ENCODE measurements at places on chromosomes 16 and 17. TPM values are rescaled to one million over a fixed set of nuclear protein-coding genes. Genes with fewer than 3 reads are reported as not detected.

The EMP2 gene
- total RNA-seq = 110 TPM

GRCh38 chr16:85649411-85650134 is 36.5 kb downstream of the GSE1 start:
- peak; percentile 54 for DNase-seq

The MYH2 gene
- total RNA-seq = not detected

- DNase-seq = no peak
These were observed 3.0 kb downstream of the NTAN1 start for GRCh38 chr16:15052747-15053476.

GRCh38 chr17:47736501-47737495 is 3.8 kb downstream of the TBX21 start:
- DNase-seq = peak; percentile 50

The GLTPD2 gene
- total RNA-seq = not detected

GRCh38 chr17:36848008-36848902 is 89.0 kb upstream of the LHX1 start:
- DNase-seq = no peak

DNA sequence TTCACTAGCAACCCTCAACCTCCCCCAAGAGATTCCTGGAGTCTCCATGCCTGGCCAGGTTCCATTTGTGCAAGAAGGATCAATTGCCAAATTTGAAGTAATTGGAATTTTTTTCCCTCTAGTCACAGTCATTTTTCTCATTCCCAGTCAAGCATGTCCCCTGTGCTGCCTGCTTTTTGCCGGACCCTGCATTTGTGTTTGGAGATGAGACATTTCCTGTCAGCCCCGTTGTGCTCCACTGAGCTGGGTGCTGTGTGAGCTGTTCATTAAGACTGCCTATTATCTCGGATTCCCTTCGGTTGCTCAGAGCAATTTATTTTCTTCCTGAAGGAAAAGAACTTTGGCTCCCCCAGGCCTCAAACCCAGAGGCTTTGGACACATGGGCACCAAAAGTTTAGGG is 201.0 kb upstream of the NLRP1 start:
- DNase-seq = no peak

DNA sequence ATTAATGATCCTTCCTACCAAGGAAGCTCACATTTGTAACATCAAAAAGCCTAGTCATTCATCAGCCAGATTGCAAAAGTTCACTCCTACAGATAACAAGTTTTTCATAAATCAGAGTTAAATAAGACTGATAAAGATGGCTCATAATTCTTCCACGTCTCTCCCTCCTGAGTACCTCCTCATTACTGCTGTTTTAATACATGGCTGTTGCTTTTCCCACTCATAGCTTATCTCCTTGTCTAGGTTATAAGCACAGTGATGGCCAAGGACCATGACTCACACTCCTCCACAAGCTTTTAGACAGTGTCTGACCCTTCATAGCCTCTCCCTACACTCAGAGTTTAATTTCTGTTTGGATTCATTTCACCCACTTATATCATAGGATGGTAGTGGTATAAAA is 100.9 kb upstream of the MON1B start:
- DNase-seq = no peak

The TANGO6 gene
- 9.3 TPM for total RNA-seq

DNA sequence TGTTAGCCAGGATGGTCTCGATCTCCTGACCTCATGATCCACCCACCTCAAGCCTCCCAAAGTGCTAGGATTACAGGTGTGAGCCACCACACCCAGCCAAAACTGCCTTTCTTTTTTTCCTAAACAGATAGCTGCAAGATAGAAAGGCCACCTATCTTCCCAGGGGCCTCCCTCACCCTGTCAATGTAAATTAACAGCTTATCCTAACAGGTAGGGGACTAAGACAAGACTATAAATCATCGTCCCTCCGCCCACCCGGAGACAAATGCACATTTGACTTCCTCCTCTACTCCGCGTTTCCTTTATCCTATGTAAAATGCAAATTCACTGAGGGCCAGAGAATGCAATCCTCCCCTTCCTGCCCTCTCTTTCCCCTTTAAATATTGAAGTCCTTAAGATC is 71.4 kb downstream of the MARF1 start:
- no peak for DNase-seq

The CACNA1G gene
- 0.38 TPM for total RNA-seq

The TEKT1 gene
- not detected for total RNA-seq

The DNAI2 gene
- not detected for total RNA-seq

DNA sequence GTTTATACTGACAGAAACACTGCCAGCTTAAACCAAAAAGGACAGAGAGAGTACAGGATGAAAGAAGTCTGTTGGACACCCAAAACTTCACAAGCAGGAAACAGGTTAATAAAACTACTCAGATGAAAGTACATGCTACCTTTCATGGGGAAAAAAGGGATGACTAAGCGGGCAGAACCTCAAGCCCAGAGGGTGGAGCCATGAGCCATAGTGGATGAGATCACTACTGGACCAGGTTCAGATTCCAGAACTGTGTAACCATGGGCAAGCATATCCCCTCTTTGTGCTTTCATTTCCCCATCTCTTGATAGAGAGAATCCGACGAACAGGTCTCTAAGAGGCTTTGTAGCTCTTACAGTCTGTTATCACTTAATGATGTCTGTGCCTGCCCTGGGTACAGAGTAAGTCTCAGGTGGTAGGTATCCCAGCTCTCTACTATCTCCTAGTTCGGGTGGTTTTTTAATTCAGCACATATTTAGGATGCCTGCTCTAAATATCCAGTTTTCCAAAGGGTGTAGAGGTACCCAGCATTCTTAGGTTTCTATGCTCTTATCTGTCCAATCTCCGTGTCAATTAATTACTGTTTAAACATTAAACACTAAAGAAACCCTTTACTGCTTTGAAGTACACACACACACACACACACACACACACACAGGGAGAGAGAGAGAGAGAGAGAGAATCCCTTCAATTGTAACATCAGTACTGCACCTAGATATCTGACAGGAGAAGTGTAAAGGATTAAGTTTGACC is 206.7 kb downstream of the ZNF423 start:
- DNase-seq = no peak

DNA sequence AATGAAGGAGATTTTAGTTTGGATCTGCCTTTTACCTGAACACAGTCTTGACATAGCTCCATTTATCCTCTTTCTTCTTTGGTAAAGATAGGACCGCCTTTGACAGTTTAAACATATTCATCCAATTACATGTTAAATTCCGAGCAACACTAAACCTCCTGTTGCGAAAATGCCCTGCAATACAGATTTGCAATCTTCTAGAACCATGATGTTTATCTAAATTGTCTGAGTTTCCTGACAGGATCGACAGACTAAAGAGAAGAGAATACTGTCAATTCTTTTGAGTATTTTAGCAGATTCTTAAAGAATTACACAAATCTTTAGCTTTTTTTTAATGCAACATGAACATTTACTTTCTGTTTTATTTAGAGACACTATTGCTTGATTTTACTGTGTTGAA is 1145.5 kb downstream of the CDH11 start:
- DNase-seq = no peak

The AGRP gene
- total RNA-seq = not detected

DNA sequence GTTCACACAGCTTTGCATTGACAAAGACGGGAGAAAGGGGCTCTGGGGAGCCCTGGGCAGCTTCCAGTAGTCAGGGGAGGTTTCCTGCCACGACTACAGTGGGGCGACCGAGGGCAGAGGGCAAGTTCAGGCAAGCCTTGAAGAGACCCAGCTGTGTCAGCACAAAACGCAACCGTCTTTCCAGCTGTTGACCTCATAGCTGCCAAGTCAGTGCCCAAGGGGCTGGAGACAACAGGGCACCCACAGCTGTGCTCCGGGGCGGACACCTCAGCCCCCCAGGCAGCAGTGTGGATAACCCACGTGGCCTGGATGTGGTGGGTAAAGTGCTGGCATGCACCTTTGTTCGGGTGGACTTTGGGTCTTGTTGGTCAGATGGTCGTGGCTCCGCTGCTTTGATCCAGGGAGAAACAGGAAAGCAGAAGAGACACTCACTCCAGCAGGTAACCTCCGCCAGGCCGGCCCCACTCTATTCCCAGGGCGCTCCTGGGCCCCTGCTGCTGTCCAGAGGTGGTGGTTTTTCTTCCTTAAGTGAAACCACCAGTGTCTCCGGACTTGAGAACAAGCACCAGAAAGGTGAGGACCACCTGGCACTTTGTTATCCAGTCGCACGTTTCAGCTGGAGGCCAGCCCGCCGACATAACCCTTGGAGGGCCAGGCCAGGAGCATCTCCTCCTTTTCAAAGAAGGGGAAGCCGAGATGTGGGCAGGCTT is 17.6 kb upstream of the CBX2 start:
- peak; percentile 43 for DNase-seq

DNA sequence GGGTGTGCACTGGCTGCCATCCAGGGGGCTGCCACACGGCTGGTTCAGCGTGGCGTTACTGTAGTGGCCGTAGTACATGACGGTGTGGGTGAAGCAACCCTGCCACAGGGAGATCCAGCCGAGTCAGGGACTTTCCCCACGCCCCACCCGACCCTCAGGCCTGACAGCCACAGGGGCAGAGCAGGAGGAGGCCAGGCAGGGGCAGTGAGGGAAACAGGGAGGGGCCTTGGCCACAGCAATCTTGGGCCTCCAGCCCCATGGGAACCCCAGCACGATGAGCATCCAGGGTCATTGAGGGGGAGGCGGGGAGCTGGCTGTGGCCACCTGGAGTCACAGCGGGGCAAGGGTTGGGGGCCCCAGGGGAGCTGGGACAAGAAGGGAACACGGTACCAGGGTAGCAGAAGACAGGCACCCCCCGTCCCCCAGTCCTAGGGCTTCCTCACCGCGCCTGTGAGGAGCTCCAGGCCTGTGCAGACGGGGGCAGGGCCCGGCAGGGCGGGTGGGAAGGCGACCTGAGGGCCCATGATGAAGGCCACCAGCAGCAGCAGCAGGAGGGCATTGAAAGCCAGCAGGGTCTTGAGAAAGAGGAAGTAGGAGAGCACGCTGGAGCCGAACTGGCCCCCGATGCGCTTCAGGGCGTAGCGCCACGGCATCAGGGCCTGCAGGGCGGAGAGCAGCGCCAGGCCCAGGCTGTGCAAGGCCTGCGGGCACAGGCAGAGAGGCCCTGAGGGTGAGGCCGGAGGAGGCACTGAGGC is 4.3 kb downstream of the TMC6 start:
- peak; percentile 76 for DNase-seq

The C17orf67 gene
- 1.1 TPM for total RNA-seq

DNA sequence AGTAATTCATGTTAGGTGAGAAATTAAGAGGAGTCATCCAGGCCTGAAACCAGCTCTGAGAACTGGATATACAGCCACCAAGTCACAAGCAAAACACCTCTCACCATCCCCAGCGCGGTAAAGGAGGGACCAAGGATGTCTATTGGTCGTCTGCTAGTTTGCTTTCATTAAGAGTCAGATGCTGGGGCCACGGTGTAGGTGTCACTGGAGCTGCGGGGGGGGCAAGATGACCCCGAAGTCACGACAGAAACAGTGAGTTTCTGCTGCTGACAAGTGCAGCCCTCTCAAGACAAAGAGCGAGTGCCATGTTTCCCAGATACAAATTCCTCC is 790 bp downstream of the NCBP3 start:
- no peak for DNase-seq

DNA sequence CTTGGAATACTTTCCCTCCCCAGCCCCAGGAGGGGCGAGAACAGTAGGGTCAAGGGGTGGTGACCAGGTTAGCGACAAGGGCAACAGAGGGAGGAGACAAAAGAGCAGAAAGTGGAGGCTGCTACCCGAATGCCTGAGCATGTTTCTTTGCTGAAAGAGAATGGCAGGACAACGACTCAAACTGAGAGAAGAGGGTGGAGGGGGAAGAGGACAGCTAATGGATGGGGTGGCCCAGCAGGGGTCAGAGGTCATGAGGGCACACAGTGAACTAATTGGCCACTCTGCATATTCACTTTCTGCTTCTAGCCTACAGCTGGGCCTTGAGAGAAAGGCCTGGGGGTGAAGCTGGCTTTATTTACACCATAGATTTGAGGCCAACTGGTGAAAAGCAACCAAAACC is 19.1 kb upstream of the DDX52 start:
- no peak for DNase-seq

The ZNF423 gene
- 8.8 TPM for total RNA-seq

DNA sequence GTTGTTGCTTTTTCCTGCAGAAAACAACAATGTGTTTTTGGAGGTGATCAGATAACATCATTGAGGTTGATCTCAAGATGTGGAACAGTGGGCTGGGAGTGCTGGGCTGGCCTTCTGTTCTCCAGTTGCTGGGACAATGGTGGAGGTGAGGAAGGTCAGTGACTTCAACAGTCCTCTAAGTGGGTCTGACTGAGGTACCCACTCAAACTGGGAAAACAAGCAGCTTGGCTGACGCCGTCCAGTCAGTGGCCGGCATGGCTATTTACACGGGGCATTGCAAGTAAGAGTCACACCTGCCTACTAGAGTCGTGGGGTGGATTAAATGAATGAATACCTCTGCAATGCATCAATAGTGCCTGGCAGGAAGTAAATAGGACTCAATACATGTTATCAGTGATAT is 386.7 kb upstream of the ZFHX3 start:
- no peak for DNase-seq

The GAS2L2 gene
- total RNA-seq = 0.27 TPM

The TBC1D3G gene
- not detected for total RNA-seq

The MARCHF10 gene
- not detected for total RNA-seq

The SLC16A5 gene
- 7.1 TPM for total RNA-seq

The STAC2 gene
- total RNA-seq = 2.9 TPM

DNA sequence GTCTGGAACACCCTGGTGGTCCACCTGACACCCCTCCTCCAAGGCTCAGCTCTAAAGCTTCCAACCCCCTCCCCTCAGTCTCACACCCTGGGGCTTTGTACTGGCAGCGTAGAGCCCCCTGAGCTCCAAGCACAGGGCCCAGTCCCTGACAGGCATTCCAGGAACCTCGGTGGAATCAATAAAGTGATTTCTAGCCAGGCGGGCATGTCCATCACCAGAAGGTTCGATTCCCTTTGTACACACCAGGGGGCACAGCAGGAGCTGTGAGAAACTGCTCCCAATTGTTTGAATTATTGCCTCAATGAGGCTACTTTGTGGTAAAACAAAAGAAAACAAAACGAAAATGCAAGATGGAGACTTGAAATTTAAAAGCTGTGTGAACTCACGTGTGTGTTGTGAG is 51.8 kb downstream of the SMPD3 start:
- DNase-seq = peak; percentile 30

DNA sequence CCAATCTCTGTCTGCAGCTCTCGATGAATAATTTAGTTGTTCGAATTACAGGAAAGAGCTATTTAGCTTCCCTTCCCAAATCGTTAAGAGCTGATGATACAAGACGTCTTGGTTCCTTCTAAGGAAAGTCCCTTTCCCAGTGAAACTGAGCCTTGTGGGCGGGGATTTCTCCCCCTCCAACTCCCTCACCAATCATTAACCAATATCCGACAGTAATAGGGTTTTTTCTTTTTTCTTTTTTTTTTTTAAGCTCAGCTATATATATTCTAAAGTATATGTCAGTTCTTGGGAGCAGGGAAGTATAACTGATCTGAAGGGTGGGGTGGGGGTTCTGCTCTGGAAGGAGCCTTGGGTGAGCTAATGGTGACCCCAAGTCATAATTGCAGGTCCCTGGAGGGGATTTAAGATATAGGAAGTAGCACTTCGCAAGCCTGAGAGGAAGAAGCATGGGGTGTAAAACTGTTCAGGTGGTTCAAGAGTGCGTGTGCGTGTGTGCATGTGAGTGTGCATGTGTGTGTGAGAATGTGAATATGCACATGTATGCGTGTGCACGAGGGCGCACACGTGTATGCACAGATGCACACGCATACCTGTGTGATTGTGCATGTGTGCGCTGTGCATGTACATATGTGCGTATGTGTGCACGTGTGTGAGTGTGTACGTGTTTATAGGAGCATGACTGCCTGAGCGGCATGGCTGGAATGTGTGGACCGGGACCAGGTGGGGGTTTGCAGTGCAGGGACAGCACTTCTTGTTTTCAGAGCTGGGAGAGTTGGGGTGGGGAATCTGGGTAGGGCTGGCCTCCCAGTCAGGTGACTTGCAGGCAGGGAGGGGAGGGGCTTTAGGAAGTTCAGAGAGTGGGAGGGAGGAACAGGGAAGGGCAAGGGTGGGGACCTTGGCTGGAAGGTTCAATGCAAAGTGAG is 42.7 kb downstream of the SOCS3 start:
- no peak for DNase-seq
